Stimulated activated CD8-positive, alpha-beta memory T cell treated with anti-CD3 and anti-CD28 coated beads, Interleukin-15, amount 100 ng/mL, for 48 hours (primary cell): ENCODE measurements at places on chromosomes 3 and 15.

DNA sequence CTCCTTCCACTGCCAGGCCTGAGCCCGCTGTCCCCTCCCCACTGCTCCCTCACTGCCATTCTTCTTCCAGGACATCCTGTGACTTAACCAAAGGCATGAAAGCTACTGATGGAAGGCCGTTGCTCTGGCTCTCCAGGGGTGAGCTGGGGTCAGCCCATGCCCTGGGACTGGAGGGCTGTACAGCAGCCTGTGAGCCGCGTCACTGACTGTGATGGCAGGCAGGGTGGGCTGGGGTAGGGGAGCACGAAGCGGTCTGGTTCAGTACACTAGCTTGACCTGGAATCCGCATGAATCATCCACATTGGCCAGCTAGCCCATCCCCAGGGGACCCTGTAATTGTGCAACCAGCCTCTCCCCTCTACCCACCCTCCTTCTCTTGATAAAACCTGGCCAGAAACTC is 30.8 kb downstream of the CORO2B start:
- no peak for DNase-seq

GRCh38 chr3:194851254-194851653 is 165.6 kb downstream of the FAM43A start:
- DNase-seq = no peak

GRCh38 chr3:10344147-10344943 is 23.4 kb upstream of the SEC13 start:
- peak; percentile 29 for DNase-seq

- no peak for DNase-seq
Observed at GRCh38 chr15:31293655-31294054, 33.0 kb upstream of the KLF13 start.

- DNase-seq = no peak
Observed at GRCh38 chr3:64291956-64292355, 66.7 kb upstream of the PRICKLE2 start.

GRCh38 chr3:119258915-119259314 is 18.2 kb upstream of the B4GALT4 start:
- no peak for DNase-seq

DNA sequence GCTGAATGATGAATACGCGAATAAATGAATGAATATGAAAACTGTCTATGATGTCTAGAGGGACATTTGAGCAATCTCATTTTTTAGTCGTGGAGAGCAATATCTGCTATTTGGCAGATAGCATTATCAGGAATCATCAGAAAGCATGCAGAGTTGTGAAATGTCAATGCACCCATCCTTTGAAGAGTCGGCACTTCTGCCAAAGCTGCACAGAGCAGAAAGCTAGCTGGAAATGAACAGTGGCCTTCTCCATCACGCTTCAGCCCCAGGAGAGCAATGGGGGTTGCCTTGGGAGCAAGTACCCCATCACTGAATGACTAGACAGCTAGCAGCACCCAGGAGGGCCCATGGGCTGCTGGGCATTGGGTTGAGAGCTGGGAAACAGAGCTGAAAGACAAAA is 69.1 kb upstream of the PROK2 start:
- no peak for DNase-seq

DNA sequence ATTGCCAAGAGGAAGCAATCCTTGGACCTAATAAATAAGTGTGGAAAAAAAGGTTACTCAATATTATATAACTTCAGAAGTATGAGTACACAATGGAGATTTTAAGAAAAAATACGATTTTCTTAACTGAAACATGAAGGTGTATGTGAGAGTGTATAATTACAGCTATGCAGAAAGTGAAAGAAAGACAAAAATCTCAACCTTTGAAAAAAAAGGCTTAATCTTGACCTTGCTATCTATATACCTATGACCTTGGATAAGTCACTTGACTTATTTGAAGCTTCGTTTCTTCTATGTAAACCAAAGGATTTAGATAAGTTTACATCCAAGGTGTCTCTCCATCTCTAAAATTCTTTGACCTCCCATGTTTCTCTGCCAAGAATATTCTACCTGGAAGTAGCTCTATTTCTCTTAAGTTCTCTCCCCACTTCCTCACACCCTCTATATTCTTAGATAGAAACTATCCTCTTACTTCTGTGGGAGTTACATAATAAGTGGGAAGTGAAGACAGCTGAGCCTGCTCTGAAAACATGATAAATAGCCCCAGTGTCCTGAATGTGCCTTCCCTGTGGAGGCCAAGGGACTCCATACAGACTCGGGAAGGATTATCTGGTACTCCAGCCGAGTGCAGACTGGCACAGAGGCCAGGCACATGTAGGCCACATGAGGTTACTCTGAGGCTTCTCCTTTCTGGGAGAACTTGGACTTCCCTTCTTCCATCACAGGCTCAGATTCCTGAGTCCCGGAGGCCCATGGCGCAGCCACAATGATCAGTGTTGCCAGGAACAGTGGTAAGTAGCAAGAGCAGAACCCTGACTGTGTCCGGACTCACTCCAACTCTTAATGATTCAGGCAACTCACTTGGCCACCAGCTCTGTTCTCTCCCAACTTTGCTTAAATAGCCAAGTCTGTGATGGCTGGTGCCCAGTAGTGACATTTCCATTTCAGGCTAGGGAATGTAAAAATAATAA is 166.8 kb upstream of the COL8A1 start:
- DNase-seq = no peak

GRCh38 chr15:84914351-84914750 is 29.9 kb downstream of the SLC28A1 start:
- no peak for DNase-seq

DNA sequence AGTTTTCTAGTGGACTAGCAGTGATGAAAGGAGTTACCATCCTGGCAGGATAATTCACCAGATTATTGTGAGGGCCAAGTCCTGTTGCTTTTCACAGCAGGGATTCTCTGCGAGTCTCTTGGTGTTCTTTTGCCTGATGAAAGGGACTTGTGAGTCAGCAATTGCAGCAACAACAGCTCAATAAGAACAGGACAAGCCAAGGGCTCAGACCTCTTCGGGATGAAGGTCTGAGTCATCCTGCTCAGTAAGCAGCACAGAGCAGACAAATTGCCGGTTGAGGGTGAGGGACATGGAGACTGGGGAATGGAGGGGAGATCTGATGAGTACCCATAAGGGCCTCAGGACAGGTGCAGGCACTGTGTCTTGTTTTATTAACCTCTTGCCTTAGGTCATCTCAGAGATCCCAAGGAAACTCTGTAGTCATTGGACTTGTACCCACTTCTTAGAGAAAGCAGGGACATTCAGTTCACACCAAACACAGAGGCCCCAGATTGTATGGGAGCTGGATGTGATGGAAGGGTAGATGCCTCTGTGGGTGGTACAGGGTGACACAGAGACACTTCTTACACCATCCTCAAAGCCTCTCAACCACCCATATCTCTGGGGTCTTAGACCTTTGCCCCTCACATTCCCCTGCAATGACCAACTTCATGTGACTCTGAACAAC is 173.8 kb upstream of the TLE3 start:
- DNase-seq = no peak

DNA sequence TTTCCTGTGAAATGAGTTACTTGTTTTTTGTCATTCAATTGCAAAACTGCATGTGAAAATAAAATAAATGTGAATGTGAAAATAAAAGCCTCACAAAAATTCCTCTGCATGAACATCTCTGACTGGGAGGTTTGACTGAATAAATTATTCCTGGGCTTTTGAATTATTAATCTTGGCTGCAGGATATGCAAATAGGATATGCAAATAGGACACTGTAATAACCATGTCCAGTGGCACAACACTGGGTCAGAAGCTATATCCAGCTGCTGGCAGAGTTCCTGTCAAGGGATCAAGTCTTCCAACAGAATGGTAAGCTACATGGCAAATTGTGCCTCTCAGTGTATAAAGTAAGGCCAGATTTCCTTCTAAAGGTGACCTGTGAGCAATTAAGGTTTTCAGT is at the start of gene SUCNR1:
Gene SUCNR1 (plus strand): TSS at position 246 of the 400 bp plus-strand sequence. CDS start 6,250 bp downstream, outside the sequence.
- DNase-seq = no peak

DNA sequence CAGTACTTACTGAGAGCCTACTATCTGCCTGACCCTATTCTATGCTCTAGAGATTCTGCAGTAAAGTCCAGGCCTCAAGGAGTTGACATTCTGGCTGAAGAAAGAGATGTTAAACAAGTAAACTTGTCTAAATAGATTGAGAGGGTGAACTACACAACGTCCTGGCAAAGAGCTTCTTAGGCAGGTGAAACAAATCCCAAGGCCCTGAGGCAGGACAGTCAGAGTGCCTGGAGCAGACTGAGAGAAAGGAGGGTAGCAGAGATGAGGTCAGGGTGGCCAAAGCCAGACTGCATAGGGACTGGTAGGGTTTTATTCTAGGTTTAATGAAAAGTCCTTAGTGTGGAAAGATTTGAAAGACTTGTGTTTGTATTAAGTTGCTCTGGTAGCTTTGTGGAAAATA is 84.5 kb upstream of the ATP11B start:
- no peak for DNase-seq

GRCh38 chr3:66949898-66950297 is 48.2 kb upstream of the KBTBD8 start:
- no peak for DNase-seq

GRCh38 chr3:129699199-129699598 is 92.7 kb upstream of the PLXND1 start:
- DNase-seq = no peak

GRCh38 chr15:82043130-82043673 is 2.6 kb downstream of the MEX3B start:
- DNase-seq = no peak

- no peak for DNase-seq
Observed at GRCh38 chr3:131077904-131078303, 51.2 kb downstream of the NEK11 start.

GRCh38 chr15:62494197-62494596 is 329.1 kb upstream of the C2CD4B start:
- DNase-seq = no peak

DNA sequence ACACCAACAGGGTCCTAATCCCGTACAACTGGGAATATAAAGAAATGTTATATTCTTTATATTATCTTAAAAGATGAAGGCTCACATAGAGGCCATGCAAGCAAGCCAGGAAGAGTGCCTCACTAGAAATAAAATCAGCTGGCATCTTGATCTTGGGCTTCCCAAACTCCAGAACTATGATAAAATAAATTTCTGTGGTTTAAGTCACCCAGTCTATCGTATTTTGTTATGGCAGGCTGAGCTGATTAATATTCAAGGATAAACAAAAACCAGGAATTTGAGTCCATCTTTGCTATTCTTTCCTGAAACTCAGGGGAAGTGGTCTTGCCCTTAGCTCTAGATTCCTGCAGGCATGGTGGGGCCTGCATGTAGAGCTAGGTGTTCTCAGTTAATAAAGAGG is 42.7 kb downstream of the ATOSA start:
- no peak for DNase-seq

DNA sequence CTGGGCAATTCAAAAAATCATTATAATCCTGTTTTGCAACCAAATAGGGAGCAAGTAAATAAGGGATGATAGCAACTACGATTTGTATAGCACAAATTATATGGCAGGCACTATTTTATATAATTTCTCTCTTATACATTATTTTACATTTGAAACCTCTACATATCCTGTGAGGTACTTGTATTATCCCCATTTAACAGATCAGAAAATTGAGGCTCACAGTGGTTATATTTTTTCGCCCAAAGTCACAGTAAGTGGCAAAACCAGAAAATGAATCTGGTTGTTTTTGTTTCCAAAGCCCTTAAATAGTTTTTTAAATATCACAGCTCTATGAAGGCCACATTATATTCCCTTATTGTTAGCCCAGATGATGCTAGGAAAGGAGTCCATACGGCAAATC is 74.3 kb downstream of the MLH1 start:
- DNase-seq = no peak

DNA sequence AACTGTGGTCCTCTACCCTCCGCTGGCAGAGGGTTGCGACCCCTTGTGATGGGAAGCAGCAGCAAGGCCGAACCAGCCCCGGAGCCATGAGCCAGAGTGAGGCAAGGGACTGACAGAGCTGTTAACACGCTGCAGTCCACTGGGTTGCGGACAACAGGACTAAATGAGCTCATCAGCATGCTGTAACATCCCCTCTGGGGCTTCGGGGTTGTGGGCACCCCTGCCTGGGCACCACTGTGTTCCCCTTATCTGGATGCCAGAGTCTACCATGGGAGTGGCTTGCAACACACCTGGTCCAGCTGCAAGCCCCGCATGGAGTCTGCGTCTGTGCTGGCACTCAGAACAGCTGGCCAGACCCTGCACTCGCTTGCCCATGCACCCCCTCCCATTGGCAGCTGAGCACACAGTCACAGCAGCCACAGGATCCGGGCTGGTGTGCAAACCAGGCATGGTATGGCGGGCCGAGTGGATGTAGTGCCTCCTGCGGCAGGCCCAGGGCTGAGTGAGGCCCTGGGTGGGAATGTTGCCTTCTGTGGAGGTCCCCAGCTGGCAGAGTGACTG is 404.2 kb downstream of the PLCL2 start:
- no peak for DNase-seq

- no peak for DNase-seq
Observed at GRCh38 chr3:192916371-192917027, 1.2 kb downstream of the MB21D2 start.

DNA sequence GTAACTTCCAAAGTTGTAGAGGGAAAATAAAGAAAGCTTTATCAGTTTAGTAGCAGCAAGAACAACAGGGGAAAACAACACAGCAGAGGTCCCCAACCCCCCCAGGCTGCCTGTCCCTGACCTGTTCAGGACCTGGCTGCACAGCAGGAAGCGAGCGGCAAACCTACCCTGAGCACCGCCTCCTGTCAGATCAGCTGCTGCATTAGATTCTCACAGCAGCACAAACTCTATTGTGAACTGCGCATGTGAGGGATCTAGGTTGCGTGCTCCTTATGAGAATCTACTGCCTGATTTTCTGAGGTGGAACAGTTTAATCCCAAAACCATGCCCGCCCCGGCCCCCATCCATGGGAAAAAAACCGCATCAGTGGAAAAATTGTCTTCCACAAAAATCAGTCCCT is 40.3 kb downstream of the USP50 start:
- no peak for DNase-seq

DNA sequence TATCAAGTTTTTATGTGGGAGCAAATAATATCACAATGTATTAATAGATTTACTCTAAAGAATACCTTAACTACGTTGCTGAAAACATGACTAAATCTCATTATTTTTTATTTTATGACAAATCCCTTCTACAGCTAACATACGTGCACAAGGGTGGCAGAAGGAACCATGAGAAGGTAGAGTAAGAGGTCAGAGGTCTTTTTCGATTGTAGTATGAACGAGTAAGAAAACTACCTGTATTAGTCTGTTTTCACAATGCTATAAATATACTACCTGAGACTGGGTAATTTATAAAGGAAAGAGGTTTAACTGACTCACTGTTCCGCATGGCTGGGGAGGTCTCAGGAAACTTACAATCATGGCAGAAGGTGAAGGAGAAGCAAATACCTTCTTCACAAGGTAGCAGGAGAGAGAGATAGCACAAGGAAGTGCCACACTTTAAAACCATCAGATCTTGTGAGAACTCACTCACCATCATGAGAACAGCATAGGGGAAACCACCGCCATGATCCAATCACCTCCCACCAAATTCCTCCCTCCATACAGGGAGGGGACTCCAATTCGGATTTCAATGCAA is 95.3 kb downstream of the SUCLG2 start:
- no peak for DNase-seq

- peak; percentile 13 for DNase-seq
Observed at GRCh38 chr3:138114988-138115971, at the start of gene DZIP1L. TSS of gene DZIP1L (minus strand) at chr3:138115608. CDS start at chr3:138103971, 11,637 bp downstream.

- DNase-seq = no peak
Observed at GRCh38 chr3:153355559-153355958, 193.5 kb downstream of the RAP2B start.

- no peak for DNase-seq
Observed at GRCh38 chr3:172087602-172088580, 48.5 kb downstream of the FNDC3B start.
